CD4-positive, alpha-beta memory T cell (primary cell): ENCODE measurements at places on chromosomes 4 and X. TPM values are rescaled to one million over a fixed set of nuclear protein-coding genes. Genes with fewer than 3 reads are reported as not detected.

DNA sequence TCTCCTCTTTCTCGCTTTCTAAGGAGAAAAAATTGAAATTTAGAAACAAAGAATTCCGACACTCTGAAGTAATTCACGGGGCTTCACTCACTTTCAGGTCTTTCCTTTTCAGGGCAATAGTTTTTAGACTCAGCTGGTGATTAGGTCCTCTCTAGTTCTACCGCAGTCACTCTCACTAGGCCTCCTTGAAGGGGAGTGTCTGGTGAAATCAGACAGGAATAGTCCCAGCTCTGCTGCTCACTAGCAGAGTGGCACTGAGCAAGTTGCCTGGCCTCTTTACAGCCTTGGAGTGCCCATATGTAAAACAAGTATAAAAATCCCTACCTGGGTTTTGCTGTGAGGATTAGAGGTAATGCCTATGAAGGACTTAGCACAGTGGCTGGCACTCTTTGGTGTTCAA, 64.1 kb downstream of the NEUROG2 start:
- no peaks in the 10 kb centered on the region for H3K27me3 ChIP-seq
- no peaks in the 10 kb centered on the region for H3K36me3 ChIP-seq
- no peak for DNase-seq

DNA sequence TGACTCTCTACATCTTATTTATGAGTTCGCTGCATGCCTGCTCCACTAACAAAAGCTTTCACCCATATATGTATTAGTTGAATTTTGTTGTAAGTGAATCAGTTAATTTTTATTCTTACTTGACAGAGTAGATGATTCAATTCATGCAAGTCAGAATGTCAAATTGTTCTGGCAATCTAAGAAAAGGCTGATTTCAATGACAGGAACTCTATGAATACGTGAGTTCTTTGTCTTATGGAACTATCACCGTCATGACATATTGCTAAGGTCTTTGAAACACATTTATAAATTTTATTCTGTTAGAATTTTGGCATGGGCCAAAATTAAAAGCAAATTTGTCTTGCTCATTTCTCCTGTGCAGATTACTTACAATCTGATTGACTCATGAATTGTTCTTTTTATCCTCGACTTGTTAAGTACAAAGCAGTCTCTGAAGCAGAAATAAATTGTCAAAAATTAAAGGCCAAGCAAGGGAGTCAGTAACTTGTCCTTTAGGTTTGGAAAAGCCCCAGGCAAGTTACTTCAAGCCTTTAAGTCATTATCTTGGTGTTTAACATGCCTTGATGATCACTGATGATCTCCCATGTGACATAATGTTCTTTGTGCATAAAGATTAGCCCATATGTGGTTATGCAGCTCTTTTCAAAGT, 89.0 kb upstream of the GC start:
- H3K27ac ChIP-seq, result no peak overlapping the region
- no peak overlapping the region for H3K4me3 ChIP-seq
- H3K36me3 ChIP-seq, result no peaks in the 10 kb centered on the region
- no peaks in the 10 kb centered on the region for H3K27me3 ChIP-seq
- no peak for DNase-seq

Gene DCLK2
- polyA plus RNA-seq, result not detected

GRCh38 chr4:150308824-150309472, 230.7 kb downstream of the DCLK2 start:
- no peak overlapping the region for H3K27ac ChIP-seq
- H3K4me1 ChIP-seq, result no peaks in the 10 kb centered on the region
- peaks cover 4% of the 10 kb centered on the region for H3K36me3 ChIP-seq
- H3K27me3 ChIP-seq, result no peaks in the 10 kb centered on the region

Gene SUPT20HL2
- not detected for polyA plus RNA-seq

GRCh38 chrX:152897222-152898131, at the start of gene ZNF185:
ZNF185 (plus strand) TSS chrX:152898067; CDS start chrX:152914490, 16,423 bp downstream.
- H3K4me1 ChIP-seq, result no peaks in the 10 kb centered on the region
- H3K36me3 ChIP-seq, result no peaks in the 10 kb centered on the region
- no peak within 1 kb of the TSS for H3K4me3 ChIP-seq
- no peaks in the 10 kb centered on the region for H3K27me3 ChIP-seq

Gene SOWAHD
- polyA plus RNA-seq, result not detected

- H3K27me3 ChIP-seq, result no peaks in the 10 kb centered on the region
- H3K27ac ChIP-seq, result peak overlapping the region; percentile 82
- H3K36me3 ChIP-seq, result no peaks in the 10 kb centered on the region
- peak; percentile 21 for DNase-seq
Measured at GRCh38 chrX:134374294-134374693, 85.7 kb upstream of the HPRT1 start.

Gene HPSE
- polyA plus RNA-seq, result 6.5 TPM

DNA sequence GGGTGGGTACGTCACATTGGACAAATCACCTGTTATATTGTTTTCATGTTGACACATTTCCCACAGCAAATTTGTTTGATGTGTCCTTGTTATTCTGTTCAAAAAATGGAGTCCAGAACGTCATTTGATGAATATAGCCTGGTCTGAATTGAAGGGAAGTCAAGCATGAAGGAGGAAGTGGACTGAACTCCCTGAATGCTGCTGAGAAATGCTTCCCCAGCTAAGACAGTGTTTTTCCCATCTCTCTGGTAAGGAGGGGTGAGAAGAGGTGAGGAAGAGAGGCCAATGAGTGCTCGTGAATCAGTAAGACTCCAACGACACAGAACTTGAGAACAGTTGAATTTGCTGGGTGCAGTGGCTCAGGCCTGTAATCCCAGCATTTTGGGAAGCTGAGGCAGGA, 127.4 kb downstream of the RBM47 start:
- DNase-seq, result no peak
- H3K36me3 ChIP-seq, result no peaks in the 10 kb centered on the region
- no peaks in the 10 kb centered on the region for H3K4me1 ChIP-seq
- no peaks in the 10 kb centered on the region for H3K27me3 ChIP-seq
- H3K27ac ChIP-seq, result no peak overlapping the region

DNA sequence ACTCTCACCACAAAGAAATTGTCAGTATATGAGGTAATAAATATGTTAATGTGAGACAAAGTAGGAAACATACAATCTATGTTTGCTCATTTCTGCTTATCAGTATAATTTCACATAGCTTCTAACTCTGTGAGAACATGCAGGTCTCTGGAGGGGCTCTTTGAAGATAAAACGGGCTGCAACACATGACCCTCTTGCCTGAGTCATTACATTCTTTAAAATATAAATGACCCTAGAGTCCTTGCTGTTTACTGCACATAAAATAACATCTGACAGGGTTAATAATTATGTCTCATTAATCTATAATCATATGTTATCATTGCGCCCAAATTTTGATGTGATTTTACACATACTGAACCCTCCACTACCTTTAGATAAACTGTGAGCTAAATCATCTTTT, 681.5 kb downstream of the ARAP2 start:
- no peaks in the 10 kb centered on the region for H3K27me3 ChIP-seq
- no peak overlapping the region for H3K27ac ChIP-seq
- H3K4me1 ChIP-seq, result no peaks in the 10 kb centered on the region
- H3K36me3 ChIP-seq, result no peaks in the 10 kb centered on the region
- H3K4me3 ChIP-seq, result no peak overlapping the region

DNA sequence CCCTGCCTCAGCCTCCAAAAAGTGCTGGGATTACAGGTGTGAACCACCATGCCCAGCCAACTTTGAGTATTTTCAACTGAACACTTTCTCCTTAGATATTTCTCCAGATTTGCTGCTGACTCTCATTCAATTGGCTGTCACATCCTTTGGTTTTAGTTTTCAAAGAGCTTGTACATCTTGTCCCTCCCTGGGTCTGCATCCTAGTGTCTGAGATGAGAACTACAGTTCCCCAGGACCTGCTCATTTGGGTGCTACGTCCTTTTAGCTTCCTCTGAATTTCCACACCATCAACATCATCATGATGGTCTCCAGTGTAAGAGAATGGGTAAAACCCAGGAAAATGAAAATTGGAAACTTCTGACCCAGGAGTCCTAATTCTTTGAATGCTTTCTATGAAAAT, 312.9 kb downstream of the NLGN4X start:
- no peaks in the 10 kb centered on the region for H3K27me3 ChIP-seq
- no peaks in the 10 kb centered on the region for H3K36me3 ChIP-seq
- no peak overlapping the region for H3K4me3 ChIP-seq
- H3K27ac ChIP-seq, result no peak overlapping the region
- DNase-seq, result no peak
- no peaks in the 10 kb centered on the region for H3K4me1 ChIP-seq

DNA sequence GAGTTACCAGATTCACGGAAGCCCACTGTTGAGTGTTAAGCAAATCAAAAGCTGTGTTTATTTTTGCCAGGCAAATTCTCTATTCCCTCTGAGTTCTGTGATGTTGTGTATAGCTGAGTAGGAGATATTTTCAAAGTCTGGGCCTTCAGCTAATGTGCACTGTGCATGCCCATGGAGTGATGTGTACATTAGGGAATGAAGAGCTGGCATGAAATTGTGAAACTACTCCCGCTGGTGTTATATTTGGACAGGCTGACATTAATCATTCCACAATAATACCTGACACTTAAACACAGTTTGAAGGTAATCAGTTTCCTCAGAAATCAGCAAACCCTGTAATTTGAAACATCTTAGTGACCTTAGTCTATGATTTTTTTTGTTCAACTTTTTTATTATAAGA, 88.1 kb upstream of the MBNL3 start:
- no peak for DNase-seq
- no peaks in the 10 kb centered on the region for H3K27me3 ChIP-seq
- H3K4me3 ChIP-seq, result no peak overlapping the region
- H3K36me3 ChIP-seq, result no peaks in the 10 kb centered on the region
- H3K4me1 ChIP-seq, result no peaks in the 10 kb centered on the region

DNA sequence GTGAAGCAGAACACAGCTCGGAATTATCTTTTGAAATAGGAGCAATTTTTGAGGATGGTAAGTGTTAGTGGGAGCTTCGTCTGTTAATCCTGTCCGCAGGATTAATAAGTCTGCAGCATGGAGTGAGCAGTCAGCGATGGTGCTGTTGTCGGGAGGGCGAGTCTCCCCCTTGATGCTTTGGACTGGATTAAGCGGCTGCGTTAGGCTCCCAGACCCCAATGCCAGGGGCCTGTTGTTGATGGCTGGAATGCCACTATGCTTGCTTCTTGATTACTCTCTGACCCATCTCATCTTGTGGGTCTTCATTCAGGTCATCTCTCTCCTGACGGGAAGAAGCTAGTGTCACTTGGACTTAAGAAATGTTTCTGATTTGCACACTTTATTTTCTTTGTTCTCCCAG, 332.6 kb downstream of the ARHGAP10 start:
- peaks cover 28% of the 10 kb centered on the region for H3K4me1 ChIP-seq
- no peak overlapping the region for H3K27ac ChIP-seq
- no peak for DNase-seq
- no peaks in the 10 kb centered on the region for H3K27me3 ChIP-seq
- no peaks in the 10 kb centered on the region for H3K36me3 ChIP-seq
- H3K4me3 ChIP-seq, result no peak overlapping the region

Gene CORIN
- polyA plus RNA-seq, result 0.30 TPM

DNA sequence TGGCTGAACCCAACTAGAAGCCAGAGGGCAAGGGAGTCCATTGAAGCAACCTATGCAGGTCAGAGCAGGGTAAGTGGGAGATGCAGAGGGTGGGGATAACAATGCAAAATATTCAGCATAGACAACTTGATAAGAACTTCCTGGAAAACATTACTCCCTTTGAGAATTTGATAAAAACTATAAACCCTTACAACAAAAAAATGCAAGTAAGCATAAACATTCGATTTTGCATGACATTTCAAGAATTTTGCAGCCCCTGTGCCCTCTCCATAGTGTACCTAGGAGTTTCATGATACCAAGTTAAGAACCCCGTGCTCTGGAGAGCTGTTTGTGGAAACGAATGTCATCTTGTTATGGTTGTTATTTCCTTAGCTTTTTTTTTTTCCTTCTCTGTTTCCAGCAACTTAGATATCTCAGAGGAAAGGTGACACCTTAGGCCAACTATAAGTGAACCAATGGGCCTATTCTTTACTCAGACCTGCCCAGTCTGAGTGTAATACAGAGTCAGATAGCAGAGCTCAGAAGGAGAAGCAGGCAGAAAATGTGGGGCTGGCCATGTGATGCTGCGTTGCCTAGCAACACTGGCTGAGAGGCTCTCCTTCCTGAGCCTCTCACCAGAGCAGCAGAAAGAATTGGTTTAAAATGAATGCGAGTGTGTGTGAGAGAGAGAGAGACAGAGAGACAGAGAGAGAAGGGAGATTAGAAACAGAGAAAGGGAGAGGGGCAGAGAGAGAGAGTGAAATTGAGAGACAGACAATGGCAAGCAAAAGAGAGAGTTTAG, 36.7 kb upstream of the GABRQ start:
- H3K4me1 ChIP-seq, result no peaks in the 10 kb centered on the region
- H3K27me3 ChIP-seq, result no peaks in the 10 kb centered on the region
- H3K36me3 ChIP-seq, result no peaks in the 10 kb centered on the region
- H3K27ac ChIP-seq, result no peak overlapping the region

- peak; percentile 45 for DNase-seq
- H3K4me3 ChIP-seq, result no peak overlapping the region
- no peaks in the 10 kb centered on the region for H3K27me3 ChIP-seq
- H3K4me1 ChIP-seq, result no peaks in the 10 kb centered on the region
- H3K36me3 ChIP-seq, result no peaks in the 10 kb centered on the region
- H3K27ac ChIP-seq, result no peak overlapping the region
Measured at GRCh38 chrX:1178580-1179057, 33.8 kb downstream of the CRLF2 start.

Gene NEXMIF
- polyA plus RNA-seq, result 0.50 TPM

Gene NPY2R
- polyA plus RNA-seq, result not detected

DNA sequence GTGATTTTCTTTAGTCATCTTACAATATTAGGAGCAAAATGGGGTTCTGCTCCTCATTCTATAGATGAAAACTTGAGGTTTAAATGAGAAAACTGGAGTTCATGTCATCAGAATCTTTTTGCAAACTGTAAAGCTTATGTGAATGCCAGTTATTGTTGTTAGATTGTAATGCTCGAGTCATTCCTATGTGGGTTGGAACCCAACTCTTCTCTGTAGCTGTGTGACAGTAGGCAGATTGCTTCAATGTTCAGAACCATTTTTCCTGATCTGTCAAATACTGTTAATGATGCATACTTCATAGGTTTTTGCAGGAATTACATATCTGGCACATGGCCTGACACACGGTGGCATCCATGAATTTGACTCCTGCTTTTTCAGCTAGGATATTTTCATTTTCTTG, 178.9 kb downstream of the RAPGEF2 start:
- H3K4me1 ChIP-seq, result no peaks in the 10 kb centered on the region
- no peak overlapping the region for H3K27ac ChIP-seq
- H3K4me3 ChIP-seq, result no peak overlapping the region
- H3K36me3 ChIP-seq, result no peaks in the 10 kb centered on the region

- H3K4me3 ChIP-seq, result no peak overlapping the region
- no peaks in the 10 kb centered on the region for H3K36me3 ChIP-seq
- no peaks in the 10 kb centered on the region for H3K27me3 ChIP-seq
- H3K4me1 ChIP-seq, result no peaks in the 10 kb centered on the region
Measured at GRCh38 chrX:113980953-113981352, 602.9 kb upstream of the HTR2C start.

DNA sequence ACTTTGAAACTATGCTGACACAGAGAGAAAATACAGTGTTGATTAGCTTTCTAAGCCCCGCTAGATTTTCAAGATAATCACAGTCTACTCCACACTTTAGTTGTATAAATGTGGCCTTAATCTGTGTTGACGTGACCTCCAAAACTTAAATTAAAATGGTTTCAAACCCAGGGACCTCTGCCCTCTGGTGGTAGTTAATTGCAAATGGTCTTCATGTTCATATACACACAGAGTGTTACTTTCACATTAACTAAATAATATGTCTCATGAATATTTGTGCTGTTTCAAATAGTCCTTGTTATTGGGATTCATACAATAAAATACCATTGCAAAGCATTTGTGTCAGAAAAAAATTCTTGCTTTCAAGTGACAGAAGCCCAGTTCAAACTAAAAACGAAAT, 64.3 kb downstream of the TASL start:
- H3K27me3 ChIP-seq, result no peaks in the 10 kb centered on the region
- no peak overlapping the region for H3K27ac ChIP-seq
- no peaks in the 10 kb centered on the region for H3K36me3 ChIP-seq
- no peak overlapping the region for H3K4me3 ChIP-seq
- DNase-seq, result peak; percentile 1
- H3K4me1 ChIP-seq, result no peaks in the 10 kb centered on the region
